ENCODE measurements at places on chromosomes 7 and 10. TPM values are rescaled to one million over a fixed set of nuclear protein-coding genes. Genes with fewer than 3 reads are reported as not detected.
A peak's percentile ranks its signal among the peaks of the same experiment; 100 is the strongest.

GRCh38 chr7:93945083-93945482 is 23.5 kb downstream of the GNG11 start:
- no peaks in the 10 kb centered on the region for H3K36me3 ChIP-seq
- H3K4me1 ChIP-seq: no peaks in the 10 kb centered on the region
- DNase-seq: no peak
- H3K27ac ChIP-seq: no peak overlapping the region
- no peak overlapping the region for H3K4me3 ChIP-seq

DNA sequence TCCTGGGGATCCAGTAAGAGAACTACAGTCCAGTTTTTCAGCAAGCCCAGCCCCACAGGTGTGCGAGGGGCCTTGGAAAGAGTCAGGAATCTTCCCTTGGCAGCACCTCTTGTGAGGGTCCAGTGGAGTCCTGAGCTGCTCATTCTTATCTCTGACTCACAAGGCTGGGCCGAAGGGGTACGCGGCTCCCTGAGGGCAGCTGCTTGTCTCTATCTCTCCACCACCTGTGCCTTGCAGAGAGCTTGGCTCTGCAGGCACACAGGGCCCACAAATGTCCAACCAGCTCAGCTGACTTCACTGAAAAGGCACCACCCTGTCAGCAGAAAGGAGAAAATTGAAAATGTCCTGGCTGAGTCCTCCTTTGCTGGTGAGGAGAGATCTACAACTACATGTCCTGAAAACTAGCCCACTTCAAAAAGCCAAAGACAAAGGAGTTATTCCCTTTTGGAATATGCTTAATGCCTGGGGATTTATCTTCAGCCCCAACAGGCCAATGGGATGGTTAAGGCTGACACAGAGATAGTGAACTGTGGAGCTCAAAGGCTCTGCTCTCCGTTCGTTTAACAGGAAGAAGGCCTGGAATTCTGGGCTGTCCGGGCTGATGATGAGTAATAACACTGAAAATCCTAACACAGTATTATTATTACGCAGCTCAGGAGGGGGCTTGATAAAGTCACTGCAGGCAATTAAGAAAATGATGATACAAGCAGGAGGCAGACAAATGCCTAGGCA is 23.4 kb downstream of the UROS start:
- no peak overlapping the region for H3K27ac ChIP-seq
- no peaks in the 10 kb centered on the region for H3K27me3 ChIP-seq
- no peak overlapping the region for H3K4me3 ChIP-seq
- peaks cover 46% of the 10 kb centered on the region for H3K36me3 ChIP-seq
- no peak for DNase-seq

DNA sequence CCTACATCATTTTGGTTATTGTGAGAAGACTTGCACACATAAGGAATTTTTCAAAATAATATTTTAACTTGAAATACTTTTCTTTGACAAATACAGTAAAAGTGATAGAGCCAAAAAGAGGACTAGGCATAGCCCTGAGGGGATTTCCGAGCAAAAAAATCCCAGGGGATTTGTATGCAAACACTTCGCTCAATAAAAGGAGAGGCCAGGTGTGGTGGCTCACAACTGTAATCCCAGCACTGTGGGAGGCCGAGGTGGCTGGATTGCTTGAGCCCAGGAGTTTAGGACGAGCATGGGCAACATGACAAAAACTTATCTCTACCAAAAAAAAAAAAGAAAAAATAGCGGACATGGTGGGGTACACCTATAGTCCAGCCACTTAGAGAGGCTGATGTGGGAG is 193.0 kb downstream of the PCDH15 start:
- H3K4me3 ChIP-seq: no peak overlapping the region
- H3K36me3 ChIP-seq: no peaks in the 10 kb centered on the region
- H3K27ac ChIP-seq: no peak overlapping the region
- no peak for DNase-seq
- no peaks in the 10 kb centered on the region for H3K4me1 ChIP-seq

GRCh38 chr7:133365917-133366316 is 113.0 kb downstream of the EXOC4 start:
- peak overlapping the region; percentile 46 for H3K4me3 ChIP-seq
- no peak for DNase-seq
- H3K36me3 ChIP-seq: peaks cover 16% of the 10 kb centered on the region
- peak overlapping the region; percentile 72 for H3K27ac ChIP-seq
- peaks cover 34% of the 10 kb centered on the region for H3K4me1 ChIP-seq
- no peaks in the 10 kb centered on the region for H3K27me3 ChIP-seq

- H3K4me1 ChIP-seq: no peaks in the 10 kb centered on the region
- H3K27me3 ChIP-seq: no peaks in the 10 kb centered on the region
- no peaks in the 10 kb centered on the region for H3K36me3 ChIP-seq
- H3K27ac ChIP-seq: no peak overlapping the region
Measured at GRCh38 chr7:137324796-137325696, 18.5 kb downstream of the PTN start.

GRCh38 chr7:142774826-142775225 is 4.1 kb downstream of the PRSS2 start:
- H3K27me3 ChIP-seq: no peaks in the 10 kb centered on the region
- peak overlapping the region; percentile 69 for H3K27ac ChIP-seq
- H3K4me3 ChIP-seq: no peak overlapping the region
- DNase-seq: no peak
- H3K36me3 ChIP-seq: peaks cover 19% of the 10 kb centered on the region
- H3K4me1 ChIP-seq: peaks cover 68% of the 10 kb centered on the region

DNA sequence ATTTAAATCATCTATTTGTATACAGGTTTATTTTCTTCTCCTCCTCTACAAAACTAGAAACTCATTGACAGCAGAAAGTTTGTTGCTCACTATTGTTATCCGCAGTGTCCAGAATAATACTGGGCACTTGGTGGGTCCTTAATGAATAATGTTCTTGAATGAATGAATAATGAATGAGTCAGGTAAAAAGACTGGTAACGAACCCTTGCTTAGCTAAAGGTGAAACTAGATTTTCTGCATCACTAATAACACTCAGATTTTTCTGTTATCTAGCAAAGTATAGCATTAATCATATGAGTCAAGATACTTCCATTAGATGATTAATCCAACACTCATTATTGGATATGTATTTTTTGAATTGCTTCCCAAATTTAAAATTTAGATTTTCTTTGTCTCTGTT is 953.2 kb downstream of the SORCS3 start:
- peaks cover 1% of the 10 kb centered on the region for H3K27me3 ChIP-seq
- H3K36me3 ChIP-seq: no peaks in the 10 kb centered on the region
- no peak for DNase-seq
- no peak overlapping the region for H3K27ac ChIP-seq

DNA sequence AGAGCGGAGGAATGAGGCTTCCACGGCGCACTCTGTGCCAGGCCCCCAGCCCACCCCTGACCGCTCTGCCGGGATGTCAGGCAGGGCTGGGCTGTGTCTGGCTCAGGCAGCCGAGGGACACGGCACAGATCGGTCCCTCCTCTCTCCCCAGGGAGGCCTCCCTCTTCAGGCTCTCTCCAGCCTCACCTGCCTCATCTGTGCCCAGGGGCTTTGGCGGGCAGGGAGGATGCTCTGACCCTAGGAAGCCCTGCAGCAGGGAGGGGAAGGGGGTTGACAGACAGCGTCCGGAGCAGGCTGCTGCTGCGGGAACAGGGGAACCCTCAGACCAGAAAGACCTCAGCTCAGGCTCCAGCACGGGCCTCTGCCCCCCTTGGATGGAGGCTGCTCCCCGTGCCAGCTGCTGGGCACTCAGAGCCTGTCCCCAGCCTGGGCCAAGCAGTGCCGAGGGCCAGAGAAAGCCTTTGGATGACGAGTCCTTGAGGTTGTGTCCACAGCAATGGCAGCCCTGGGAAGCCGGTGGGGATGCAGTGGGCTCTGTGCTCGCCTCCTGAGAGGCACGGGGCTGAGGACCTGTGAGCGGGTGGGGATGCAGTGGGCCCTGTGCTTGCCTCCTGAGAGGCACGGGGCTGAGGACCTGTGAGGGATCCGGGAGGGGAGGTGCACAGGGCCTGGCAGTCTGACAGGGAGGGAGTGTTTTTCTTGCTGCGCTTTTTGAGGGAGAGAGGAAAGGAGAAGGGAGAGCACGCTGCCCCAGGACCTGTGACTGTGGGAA is 66.9 kb downstream of the FOXL3 start:
- H3K27me3 ChIP-seq: peaks cover 8% of the 10 kb centered on the region
- no peak overlapping the region for H3K4me3 ChIP-seq
- no peak overlapping the region for H3K27ac ChIP-seq
- peaks cover 17% of the 10 kb centered on the region for H3K4me1 ChIP-seq

- peaks cover 9% of the 10 kb centered on the region for H3K27me3 ChIP-seq
- no peak overlapping the region for H3K4me3 ChIP-seq
- DNase-seq: no peak
- no peaks in the 10 kb centered on the region for H3K4me1 ChIP-seq
- H3K27ac ChIP-seq: no peak overlapping the region
- H3K36me3 ChIP-seq: no peaks in the 10 kb centered on the region
Measured at GRCh38 chr10:113618338-113618737, 45.5 kb downstream of the NRAP start.

GRCh38 chr10:14772399-14772798 is 2.3 kb downstream of the FAM107B start:
- no peak overlapping the region for H3K4me3 ChIP-seq
- no peak for DNase-seq
- H3K27me3 ChIP-seq: no peaks in the 10 kb centered on the region
- H3K36me3 ChIP-seq: no peaks in the 10 kb centered on the region

- no peak for DNase-seq
- peaks cover 72% of the 10 kb centered on the region for H3K4me1 ChIP-seq
- peak overlapping the region; percentile 1 for H3K27ac ChIP-seq
- no peaks in the 10 kb centered on the region for H3K27me3 ChIP-seq
- H3K4me3 ChIP-seq: no peak overlapping the region
- H3K36me3 ChIP-seq: no peaks in the 10 kb centered on the region
Measured at GRCh38 chr7:123712619-123713018, 36.2 kb downstream of the WASL start.

- H3K27me3 ChIP-seq: peaks cover 7% of the 10 kb centered on the region
- H3K4me3 ChIP-seq: no peak overlapping the region
- H3K4me1 ChIP-seq: peaks cover 1% of the 10 kb centered on the region
- DNase-seq: no peak
- no peak overlapping the region for H3K27ac ChIP-seq
Measured at GRCh38 chr7:30977896-30978564, 14.3 kb downstream of the GHRHR start.

GRCh38 chr7:20330239-20330927 is at the start of gene ITGB8:
TSS of gene ITGB8 (plus strand) at chr7:20330900. CDS start at chr7:20331807, 907 bp downstream.
- peaks cover 9% of the 10 kb centered on the region for H3K27me3 ChIP-seq
- peak; percentile 15 for DNase-seq
- H3K27ac ChIP-seq: peak within 1 kb of the TSS; percentile 74
- no peaks in the 10 kb centered on the region for H3K36me3 ChIP-seq
- H3K4me1 ChIP-seq: peaks cover 26% of the 10 kb centered on the region

DNA sequence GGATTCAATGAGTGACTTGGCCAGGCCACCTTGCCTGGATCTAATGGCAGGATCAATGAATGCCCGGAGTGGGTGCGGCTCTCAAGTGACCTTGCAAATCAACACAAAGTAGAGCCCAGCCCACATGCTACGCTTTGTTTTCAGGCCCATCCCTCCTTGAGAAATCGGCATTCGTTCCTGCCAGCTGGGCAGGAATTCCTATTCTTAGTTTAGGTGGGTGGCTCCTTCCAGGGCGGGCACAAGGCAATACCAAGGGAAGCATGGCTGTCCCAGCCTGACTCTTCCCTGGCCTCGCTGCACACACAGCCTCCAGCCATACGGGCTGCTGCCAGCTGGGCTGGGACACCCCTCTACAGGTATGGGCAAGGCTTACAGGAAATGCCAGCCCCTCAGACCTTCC is 119.3 kb downstream of the SH3PXD2A start:
- no peaks in the 10 kb centered on the region for H3K36me3 ChIP-seq
- no peak overlapping the region for H3K27ac ChIP-seq
- peaks cover 5% of the 10 kb centered on the region for H3K27me3 ChIP-seq

DNA sequence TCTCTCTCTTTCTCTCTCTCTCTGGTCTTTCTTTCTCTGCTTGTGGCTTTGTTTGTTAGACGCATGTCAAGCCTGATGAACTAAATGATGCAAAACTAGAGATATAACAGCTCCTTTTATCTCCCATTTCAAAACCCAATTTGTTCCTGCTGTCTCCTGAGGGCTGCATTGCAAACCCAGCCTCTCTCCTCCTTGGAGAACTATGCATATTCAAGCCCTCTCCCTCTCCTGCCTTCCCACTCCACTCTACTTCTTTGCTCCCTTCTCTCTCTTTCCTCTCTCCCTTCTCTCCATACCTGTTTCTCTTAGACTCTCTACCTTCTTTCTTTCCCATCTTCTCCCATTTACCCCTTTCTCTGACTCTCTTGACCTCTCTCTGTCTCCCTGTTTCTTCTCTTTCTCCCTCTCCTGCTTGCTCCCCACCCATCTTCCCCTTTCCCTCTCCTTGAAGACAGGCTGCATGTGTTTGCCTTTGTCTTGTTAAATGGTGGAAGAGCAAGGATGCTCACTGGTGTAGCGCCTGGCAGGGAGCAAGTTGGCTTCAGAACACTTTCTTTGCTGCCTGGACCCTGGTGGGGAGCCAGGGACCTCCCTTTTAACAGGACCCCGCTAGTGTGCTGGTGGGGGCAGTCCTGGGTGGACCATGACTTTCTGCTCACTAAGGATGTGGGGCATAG is 142.9 kb downstream of the CDH23 start:
- no peak for DNase-seq
- peaks cover 4% of the 10 kb centered on the region for H3K27me3 ChIP-seq
- H3K27ac ChIP-seq: no peak overlapping the region
- no peaks in the 10 kb centered on the region for H3K36me3 ChIP-seq
- H3K4me3 ChIP-seq: no peak overlapping the region

- peaks cover 11% of the 10 kb centered on the region for H3K4me1 ChIP-seq
- H3K36me3 ChIP-seq: no peaks in the 10 kb centered on the region
- H3K4me3 ChIP-seq: no peak overlapping the region
- no peak overlapping the region for H3K27ac ChIP-seq
Measured at GRCh38 chr10:50653142-50653541, 29.4 kb upstream of the SGMS1 start.

- H3K36me3 ChIP-seq: no peaks in the 10 kb centered on the region
- no peaks in the 10 kb centered on the region for H3K27me3 ChIP-seq
- no peak overlapping the region for H3K4me3 ChIP-seq
- no peak for DNase-seq
- H3K4me1 ChIP-seq: no peaks in the 10 kb centered on the region
Measured at GRCh38 chr7:26514633-26515032, 223.0 kb downstream of the SNX10 start.

DNA sequence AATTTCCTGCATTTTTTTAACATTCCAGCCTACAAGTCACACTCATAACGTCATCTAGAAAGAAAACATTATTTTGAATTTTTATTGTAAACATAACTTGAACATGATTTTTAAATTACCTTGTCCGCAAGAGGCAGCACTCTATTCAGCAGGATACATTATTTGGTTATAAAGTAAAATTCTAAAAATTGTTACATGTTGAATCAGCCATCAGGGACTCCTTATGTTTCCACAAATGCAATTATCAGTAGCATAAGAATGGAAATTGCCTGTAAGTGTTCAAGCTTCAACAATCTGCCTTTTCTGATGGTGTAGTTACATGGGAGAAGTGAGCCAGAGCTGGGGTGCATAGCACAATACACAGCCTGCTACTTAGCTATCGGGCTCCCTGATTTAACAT is 97.5 kb downstream of the ZNF365 start:
- H3K27me3 ChIP-seq: peaks cover 2% of the 10 kb centered on the region
- no peak overlapping the region for H3K27ac ChIP-seq
- no peak overlapping the region for H3K4me3 ChIP-seq

- H3K36me3 ChIP-seq: no peaks in the 10 kb centered on the region
- H3K27ac ChIP-seq: no peak overlapping the region
- no peak overlapping the region for H3K4me3 ChIP-seq
- H3K4me1 ChIP-seq: peaks cover 7% of the 10 kb centered on the region
- no peaks in the 10 kb centered on the region for H3K27me3 ChIP-seq
Measured at GRCh38 chr10:30812018-30812851, 182.7 kb upstream of the LYZL2 start.

INMT gene
- not detected for polyA plus RNA-seq

STEAP4 gene
- not detected for polyA plus RNA-seq

CREB5 gene
- not detected for polyA plus RNA-seq

PNLIP gene
- polyA plus RNA-seq: not detected

WBP1L gene
- polyA plus RNA-seq: 53.1 TPM

WNT2 gene
- not detected for polyA plus RNA-seq

ARF5 gene
- polyA plus RNA-seq: 263 TPM

ERVW-1 gene
- polyA plus RNA-seq: not detected

MRPS24 gene
- 101 TPM for polyA plus RNA-seq

GPR85 gene
- polyA plus RNA-seq: not detected
